NB4 (cell line): ENCODE measurements at places on chromosomes 6 and 20.

GRCh38 chr6:107418118-107418517 lies 41.2 kb downstream of the PDSS2 start:
- DNase-seq = peak; percentile 70

DNA sequence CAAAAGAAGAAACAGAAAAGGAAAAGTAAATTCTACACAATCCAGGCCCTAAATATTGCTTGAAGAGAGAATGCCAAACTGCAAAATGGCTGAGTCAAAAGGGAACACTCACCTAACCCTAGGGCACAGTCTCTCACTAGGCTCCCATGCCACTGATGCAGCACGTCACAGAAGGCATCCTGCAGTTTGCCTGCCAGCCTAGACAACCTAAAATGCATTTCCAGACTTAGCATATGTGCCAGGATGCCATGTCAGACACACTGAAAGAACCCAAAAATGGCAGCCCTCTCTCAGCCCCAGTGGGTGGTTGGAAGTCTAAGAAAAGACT lies 10.6 kb upstream of the SIRPD start:
- no peak for DNase-seq

DNA sequence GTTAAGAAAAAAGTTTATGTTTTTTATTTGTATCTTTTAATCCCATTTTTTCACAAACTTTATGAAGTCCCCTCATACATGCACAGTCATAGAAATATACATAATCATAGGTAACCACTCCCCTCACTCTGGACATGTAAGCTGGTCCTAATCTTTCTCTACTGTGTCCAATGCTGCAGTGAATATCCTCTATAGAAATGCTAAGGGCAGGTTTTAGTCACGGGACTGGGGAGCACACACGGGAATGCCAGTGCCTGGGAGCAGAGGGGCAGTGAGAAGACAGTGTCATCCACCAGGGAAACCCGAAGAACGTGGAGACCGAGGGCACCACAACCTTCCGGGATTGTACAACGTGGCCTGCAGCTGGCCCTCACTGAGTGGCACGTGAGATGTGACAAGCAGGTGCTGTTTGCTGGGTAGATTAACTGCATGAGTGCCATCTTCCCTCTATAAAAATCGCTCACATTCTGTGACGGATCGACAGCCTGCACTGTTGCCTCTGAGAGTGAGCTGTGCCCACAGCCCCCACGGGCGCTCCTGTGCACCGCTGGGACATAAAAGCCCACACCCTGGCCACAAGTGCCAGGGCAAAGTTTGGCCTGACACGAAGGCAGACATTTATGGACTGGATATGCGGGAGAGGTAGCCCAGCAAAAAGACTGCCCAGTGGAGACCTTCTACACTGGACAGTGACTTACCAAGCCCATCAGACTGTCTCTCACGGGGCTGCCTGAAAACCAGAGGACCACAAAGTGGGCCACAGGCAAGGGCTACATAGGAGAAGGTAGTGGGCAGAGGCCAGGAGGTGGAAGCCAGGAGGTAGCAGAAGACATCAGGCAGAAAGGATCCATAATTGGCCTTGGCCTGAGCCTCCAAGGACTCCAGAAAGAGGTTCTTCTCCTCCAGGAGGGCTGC lies 63.2 kb downstream of the FGD2 start:
- DNase-seq = no peak

DNA sequence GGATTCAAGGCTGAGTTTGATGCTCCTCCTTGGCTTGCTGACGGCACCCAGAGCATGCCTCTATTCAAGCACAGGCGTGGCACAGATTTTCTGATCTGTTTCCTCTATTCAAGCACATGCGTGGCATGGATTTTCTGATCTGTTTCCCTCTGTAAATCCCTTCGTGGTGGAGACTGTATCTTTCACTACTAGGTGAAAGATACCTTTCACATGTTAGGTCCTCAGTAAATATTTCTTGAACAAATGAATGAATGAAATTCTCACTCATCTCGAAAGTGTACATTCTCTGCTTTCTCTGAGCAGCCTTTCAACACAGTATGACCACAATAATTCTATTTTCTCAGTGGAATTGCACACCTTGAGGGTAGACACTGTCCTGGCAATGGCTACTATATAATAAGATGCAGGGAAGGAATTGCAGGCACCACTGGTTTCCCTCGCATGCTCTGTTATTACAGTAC lies 72.6 kb upstream of the F13A1 start:
- DNase-seq = no peak

DNA sequence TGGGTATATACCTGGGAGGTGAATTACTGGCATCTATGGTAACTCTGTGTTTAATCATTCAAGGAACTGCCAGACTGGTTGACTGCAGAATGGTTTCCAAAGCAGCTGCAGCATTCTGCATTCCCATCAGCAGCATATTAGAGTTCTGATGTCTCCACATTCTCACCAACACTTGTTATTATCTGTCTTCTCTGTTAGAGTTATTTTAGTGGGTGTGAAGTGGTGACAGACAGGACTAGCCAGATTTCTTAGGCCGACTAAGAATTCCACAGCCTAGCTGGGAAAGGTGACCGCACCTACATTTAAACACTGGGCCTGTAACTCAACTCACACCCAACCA lies 110.9 kb downstream of the TMEM170B start:
- no peak for DNase-seq

- peak; percentile 73 for DNase-seq
Measured at GRCh38 chr20:46757754-46758678, 48.6 kb downstream of the SLC2A10 start.

- DNase-seq = no peak
Measured at GRCh38 chr6:30928677-30929076, 3.3 kb downstream of the SFTA2 start.
